ENCODE measurements at places on chromosomes 11 and 22.

DNA sequence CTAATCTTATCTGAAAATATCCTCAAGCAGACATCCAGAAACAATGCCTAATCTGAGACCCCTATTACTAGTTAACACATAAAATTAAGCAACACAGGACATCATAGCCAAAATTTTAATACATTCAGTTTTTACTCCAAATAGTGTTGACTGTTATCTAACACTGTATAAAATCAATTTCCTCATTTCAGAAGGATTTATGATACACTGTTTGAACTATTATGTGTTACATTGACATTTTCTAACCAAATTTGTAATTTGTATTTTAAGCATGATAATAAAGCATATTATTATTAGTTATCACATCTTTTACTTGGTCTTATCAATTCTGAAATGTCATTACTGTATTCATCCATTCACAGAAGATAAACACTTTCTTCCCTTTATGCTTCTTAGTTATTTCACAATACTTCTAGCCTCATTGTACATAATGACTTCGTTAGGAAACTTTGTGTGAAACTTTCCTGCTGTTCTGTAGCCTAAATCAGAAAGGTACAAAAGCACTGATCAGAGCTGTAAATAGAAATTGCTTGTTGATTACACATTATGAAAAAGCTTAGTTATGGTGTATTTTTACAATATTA lies 1248.9 kb downstream of the JRKL start:
- no peak for DNase-seq

DNA sequence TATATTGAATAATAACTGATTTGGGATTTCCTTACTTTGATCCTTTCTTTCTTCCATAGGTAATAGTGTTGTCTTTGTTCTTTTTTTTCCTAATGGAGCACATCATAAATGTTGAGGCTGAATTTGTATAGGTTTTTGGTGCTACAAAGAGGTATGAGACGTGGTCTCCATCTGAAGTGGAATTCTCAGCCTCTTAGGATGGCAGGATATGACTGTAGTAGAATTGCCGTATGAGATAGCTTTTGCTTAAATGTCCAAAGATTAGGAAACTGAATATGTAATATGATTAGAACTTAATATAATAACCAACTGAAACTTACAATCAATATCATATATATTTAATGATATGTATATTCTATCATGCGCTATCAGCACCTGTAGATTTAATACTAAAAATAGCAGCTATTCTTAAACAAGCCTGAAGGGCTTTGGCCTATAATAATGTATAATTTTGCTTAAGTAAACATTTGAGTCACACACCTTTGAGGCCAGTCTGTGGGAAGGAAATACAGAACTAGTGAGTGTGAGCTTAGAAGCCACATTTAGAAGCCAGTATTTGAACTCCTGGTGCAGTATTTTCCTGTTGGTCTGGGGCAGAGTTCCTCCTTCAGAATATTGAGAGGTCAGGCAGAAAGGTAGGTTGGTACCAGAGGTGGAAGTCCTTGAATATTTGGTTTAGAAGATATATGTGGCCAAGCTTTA lies 62.6 kb downstream of the SWAP70 start:
- peak; percentile 34 for DNase-seq

- no peak for DNase-seq
Observed at GRCh38 chr11:78768345-78768744, 193.7 kb upstream of the NARS2 start.

DNA sequence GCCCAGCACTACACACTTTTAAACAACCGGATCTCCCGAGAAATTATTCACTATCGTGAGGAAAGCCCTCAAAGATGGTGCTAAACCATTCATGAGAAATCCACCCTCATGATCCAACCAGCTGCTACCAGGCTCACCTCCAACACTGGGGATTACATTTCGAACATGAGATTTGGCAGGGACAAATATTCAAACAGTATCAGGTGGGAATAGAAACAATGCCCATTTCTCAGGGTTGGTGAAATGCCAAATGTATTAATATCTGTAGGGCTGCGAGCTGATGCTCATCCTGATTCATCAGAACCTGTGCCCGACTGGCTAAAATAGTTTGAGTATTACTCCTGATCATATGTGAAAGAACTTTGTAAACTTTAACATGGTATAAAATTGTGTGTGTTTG lies 15.8 kb upstream of the PTPRJ start:
- no peak for DNase-seq

- DNase-seq = no peak
Observed at GRCh38 chr11:62794201-62794775, 2.5 kb upstream of the TMEM223 start.

- no peak for DNase-seq
Observed at GRCh38 chr11:36389811-36390210, 93.7 kb downstream of the PRR5L start.

- DNase-seq = no peak
Observed at GRCh38 chr22:22462813-22463567, 45.6 kb downstream of the ZNF280B start.

DNA sequence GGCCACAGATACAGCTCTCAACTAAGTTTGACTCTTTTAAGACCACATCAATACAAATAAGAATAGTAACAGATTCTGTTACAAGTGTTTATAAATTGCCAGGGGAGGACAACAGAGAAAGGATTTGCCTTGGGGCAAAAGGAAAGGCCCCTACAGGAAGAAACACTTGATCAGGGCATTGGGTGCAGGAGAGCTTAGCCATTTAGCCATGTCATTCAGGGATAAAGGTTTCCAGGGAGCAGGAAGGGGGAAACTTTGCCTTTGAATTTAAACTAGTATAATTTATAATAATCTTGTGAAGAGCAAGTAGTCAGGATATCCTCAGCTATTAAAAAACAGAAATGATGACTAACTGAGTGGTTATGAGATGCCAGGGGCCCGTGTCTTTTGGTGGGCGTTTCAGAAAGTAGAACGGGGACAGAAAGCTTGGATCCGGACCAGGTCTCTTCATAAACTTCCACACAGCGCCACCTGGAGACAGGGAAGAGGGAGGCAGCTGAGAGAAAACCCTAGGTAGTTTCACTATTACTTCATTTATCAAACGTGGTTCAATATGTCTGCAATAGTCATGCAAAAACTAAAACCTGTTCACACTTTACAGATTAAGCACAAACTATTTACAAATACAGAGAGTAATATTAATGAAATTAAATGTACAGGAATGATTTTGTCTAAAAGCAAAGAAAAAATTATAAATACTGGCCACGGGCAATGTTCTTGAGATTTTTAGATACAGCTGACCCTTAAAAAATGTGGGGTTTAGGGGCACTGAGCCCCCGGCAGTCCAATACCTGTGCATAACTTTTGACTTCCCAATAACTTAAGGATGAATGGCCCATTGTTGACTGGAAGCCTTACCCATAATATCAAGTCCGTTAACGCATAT lies 11.0 kb upstream of the SLC5A4 start:
- DNase-seq = peak; percentile 62

GRCh38 chr11:119593346-119593745 lies 135.7 kb downstream of the NECTIN1 start:
- no peak for DNase-seq

- no peak for DNase-seq
Observed at GRCh38 chr11:125505492-125506080, 9.5 kb upstream of the FEZ1 start.

DNA sequence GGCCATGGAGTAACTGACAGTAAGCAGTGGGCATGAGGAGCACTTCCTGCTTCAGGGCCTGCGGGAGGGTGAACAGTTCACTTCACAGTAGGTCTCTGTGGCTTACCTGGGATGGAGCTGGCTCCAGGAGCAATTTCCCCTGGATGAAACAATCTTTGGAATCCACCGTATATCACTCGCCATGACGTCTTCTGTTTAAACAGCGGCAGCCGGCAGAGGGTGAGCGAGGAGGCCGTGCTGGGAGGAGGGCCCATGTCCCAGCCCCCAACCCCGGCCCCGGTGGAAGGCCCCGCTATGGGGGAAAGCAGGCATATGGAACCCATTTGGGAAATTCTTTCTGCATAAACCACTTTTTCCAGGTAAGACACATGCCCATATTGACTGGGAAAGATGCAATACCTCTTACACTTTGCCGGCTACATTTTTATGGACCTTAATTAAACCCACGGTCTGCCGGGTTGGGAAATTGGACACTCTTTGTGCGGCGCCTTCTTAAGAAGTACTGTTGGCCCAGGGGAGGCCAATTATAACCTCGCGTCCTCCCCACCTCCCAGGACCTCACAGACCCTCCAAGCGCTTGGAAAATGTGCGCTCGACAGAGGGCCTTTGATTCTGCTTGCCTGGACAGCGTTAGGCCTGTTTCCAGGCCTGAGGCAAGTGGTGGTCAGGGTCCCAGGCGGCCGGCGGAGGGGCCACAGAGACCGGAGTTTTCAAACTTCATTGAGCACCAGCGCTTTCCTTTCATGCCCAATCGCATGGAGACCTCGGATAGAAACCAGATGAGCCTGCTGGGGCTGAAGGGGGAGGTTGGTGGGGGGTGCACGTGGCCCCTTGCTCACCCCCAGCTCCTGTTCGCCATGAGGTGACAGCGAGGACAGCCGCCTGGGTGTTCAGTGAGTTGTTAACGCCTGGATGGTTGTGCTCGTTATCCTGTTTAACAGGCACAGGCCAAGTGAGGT lies 40.4 kb downstream of the SMIM38 start:
- no peak for DNase-seq

GRCh38 chr11:96045622-96046456 lies 121.9 kb upstream of the MTMR2 start:
- peak; percentile 93 for DNase-seq

- no peak for DNase-seq
Observed at GRCh38 chr11:90364527-90364926, 141.7 kb upstream of the CHORDC1 start.

DNA sequence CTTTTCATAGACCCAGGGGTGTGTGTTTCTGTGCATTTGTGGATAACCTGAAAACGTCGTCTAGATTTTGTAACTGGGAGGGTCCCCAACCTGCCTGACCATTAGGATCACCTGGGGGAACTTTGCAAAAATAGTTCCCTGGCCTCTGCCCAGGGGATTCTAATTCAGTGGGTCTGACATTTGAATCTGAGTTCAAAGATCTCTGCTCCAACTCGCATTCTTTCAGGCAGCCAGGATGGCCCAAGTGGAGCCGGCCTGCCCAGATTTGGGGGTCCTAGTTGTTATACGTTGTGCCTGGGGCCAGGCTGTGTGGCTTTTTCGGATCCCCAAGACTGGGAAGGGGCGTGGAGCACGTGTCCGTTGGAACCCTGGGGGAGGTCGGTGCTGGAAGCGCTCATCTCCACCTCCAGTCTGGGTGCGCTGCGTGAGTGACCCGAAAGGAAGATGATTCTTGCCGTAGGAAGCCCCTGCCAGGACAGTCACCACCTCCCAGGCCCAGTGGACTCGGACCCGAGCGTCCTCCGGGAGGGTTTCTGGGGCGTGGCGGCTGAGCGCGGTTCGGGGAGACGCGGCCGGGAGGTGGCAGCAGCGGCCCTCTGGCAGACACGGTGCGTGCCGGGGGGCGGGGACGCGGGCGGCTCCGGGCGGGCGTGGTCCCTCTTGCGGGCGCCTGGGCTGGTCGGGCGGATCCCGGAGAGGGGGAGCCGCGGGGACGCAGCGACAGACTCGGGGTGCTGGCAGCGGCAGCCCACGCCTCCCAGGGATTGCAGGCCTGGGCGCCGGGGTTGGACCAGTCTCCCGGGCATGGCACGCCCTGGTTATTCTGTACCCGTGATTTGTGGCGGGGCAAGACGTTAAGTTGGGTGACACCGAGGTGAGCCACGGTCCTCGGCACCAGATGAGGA lies 29.2 kb upstream of the PLET1 start:
- peak; percentile 66 for DNase-seq

- DNase-seq = no peak
Observed at GRCh38 chr11:17876827-17877226, 136.0 kb downstream of the SERGEF start.

DNA sequence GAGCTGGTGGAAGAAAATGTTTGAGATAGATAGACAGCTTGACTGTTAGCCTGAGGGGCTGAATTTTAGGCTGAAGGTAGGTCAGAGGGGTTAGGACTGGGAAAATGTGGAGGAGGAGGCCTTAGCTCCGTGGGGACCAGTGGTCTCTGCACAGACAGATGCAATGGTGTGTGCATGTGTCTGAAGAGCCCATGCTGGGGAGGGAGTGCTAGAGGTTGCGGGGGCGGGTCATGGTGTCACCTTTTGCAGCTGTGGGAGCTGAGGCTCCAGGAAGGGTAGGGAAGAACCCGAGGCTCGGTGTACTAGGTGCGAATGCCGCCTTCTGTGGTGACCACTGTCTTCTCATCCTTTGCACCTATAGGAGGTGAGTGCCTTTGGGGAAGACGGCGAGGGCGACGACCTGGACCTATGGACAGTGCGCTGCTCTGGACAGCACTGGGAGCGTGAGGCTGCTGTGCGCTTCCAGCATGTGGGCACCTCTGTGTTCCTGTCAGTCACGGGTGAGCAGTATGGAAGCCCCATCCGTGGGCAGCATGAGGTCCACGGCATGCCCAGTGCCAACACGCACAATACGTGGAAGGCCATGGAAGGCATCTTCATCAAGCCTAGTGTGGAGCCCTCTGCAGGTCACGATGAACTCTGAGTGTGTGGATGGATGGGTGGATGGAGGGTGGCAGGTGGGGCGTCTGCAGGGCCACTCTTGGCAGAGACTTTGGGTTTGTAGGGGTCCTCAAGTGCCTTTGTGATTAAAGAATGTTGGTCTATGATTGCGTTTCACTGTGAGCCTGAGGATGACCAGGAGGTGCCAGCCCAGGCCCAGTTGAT lies 1.6 kb downstream of the SDF2L1 start:
- no peak for DNase-seq

DNA sequence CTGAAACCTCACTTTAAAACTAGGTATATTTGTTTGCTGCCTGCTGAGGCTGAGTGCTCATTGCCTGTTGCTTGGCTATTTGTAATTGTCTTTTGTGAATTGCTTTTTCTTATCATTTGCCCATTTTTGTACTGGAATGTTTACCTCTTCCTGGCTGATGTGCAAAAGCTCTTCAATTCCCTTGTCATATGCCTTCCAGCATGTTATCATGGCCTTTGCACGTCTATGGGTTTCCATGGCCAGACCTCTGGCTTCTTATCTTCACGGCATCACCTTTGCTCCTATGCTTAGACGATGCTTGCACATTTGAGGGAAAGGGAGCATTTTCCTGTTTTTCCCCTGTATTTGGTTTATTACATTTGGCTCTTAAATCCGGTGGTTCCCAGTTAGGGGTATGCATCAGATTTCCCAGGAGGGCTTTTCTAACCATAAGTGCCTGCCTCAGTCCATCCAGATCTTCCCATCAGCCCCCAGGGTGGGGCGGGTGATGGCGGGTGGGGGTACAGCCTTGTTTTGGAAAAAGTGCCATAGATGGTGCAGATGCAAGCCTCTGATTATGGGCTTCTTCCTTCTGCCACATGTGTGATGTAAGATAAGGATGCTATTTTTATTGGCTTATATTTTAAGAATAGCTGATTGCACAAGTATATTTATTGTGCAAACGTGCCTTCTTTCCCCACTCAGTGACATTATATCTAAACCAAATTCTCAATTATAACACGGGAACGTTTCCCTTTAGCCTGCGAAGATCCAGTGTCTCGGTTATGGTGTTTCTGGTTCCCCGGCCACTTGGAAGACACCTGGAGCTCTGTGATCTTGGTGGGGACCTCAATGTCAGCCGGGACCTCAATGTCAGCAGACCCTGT lies 70.6 kb upstream of the SEPTIN5 start:
- no peak for DNase-seq

- no peak for DNase-seq
Observed at GRCh38 chr22:21766691-21767462, 31.3 kb upstream of the YPEL1 start.
